Tibial nerve (tissue), 4 donors: ENCODE measurements at places on chromosomes 2 and 18.

DNA sequence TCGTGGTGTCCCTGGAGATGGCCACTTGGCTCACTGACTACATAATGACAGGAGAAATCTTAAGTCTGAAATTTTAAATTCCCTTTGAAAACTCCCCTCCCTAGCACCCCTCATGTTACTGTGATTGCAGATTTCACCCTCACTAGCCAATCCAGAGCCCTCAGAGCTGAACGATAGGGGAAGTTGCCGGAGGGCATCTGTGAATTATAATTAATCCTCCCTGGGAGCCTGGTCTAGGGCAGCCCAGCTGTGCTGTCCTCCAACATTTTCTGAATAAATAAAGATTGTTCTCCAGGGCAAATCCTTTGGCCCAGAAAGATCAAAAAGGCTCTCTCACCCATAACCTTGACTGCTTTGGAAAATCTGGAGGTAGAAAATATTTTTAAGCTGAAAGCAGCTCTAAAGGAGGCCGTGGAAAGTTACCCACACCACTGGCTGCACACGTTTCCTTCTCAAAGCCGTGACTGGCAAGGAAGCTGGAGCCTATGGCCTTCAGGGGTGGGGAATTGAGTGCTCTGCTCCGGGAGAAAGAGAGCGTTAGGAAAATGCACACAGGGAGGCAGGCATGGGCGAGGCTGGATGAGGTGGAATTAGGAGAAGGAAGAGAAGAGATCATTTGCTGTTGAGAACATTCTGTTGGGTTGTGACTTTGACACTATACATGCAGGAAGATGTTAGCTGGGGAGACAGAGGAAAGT, 68.9 kb upstream of the CNGA3 start:
- DNase-seq: no peak

GRCh38 chr2:118255301-118255700, 167.0 kb downstream of the INSIG2 start:
- no peak for DNase-seq

DNA sequence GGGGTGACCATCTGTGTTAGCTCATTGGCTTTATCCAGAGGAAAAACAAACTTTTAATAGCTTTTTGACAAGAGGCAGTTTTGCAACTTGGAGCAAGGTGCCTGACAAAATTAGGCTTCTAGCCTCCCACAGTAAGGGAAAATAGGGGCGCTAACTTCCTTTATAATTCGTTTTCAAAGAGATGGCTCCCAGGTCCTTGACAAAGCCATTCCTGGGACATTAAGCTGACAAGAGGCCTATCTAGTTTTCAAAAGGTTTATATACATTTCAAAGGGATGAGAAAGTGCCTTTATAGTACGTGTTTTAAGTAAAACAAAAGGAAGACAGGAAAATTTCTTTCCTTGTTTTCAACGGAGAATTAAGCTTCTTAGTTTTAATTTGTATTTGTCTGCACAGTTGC, 159.4 kb upstream of the GCFC2 start:
- DNase-seq: no peak

DNA sequence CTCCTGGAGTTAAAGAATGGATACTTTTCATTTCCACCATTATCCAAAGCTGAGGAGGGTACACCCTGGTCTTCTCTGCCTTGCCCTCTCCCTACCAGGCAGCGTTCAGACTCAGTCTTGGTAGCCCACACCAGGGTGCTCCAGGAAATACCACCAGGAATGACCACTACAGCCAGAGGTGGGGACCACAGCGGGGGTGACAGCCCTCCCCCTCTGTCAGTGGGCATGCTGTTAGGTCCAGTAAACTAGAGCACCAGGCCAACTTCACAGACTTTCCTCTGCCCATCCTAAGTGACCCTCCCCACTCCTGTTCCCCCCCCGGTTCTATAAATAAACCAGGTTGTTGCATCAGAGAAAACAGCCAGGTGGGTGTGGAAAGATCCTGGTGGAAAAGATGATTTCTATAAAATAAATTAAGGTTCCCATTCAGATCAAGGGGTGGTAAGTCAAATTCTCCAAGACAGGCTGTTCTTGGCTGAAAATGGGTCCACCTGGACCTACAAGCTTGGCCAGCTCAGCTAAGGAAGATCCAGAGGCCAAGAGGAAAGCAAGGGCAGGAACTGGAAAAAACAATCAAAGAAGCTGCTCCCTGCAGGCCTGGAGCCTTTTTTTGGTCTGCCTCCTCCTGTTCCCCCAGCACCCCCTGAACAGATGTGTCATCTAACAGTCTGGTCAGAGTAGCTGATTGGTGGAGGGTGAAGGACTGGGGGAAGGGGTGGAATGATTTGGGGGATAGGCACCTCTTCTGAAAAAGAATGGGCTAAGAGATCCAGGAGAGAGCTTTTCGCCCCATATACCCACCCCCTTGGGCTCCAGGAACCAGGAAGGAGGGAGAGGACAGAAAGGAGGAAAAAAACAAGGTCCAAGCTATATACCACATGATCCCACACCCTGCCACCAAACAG, 2.3 kb downstream of the RAB11FIP5 start:
- no peak for DNase-seq

GRCh38 chr2:10392951-10393639, 55.0 kb downstream of the ODC1 start:
- no peak for DNase-seq

GRCh38 chr2:203470371-203470770, 64.7 kb downstream of the RAPH1 start:
- no peak for DNase-seq

GRCh38 chr18:9642799-9643462, 28.6 kb upstream of the PPP4R1 start:
- no peak for DNase-seq

- DNase-seq: no peak
Measured at GRCh38 chr2:170404846-170405245, 226.9 kb downstream of the MYO3B start.

GRCh38 chr2:177467646-177468045, 75.1 kb downstream of the AGPS start:
- no peak for DNase-seq

DNA sequence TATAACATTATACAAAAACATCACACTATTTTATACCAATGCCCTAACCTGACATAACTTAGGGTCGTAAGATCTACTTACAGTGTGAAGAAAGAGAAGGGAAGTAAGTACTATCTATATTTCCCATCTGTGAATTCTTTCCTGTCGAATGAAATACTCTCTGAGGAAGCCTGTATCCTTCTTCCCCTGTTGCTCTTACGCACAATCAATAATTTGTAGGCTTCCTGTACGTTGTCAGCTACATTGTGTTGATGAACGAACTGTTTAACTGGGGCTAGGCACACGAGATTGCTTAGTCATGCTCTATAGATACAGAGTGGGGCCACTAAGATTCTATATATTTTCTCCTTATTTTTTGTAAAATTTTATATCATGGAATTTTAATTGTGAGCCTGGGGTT, 1125.0 kb upstream of the CELF4 start:
- no peak for DNase-seq

GRCh38 chr18:74286106-74286855, 5.5 kb downstream of the CYB5A start:
- no peak for DNase-seq

DNA sequence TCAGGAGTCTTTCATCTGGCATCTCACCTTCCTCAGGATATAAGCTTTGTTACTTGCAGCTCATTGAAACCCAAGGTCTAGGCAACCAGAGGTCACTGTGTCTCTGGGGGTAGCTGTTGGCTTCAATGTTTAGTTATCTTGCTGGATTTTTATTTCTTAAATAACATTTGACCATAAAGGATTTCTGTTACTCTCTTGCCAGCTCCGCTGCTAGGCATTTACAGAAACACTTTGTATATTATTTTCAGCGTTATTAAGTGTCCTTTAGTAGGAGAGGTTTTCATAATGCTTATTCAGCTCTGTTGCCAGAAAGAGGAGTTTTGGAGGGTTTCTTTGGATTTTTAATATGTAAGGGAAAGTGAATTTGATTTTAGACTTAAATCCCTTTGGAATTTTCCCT, 61.4 kb downstream of the QPCT start:
- no peak for DNase-seq

GRCh38 chr2:5409898-5410381, 282.2 kb upstream of the SOX11 start:
- DNase-seq: no peak

DNA sequence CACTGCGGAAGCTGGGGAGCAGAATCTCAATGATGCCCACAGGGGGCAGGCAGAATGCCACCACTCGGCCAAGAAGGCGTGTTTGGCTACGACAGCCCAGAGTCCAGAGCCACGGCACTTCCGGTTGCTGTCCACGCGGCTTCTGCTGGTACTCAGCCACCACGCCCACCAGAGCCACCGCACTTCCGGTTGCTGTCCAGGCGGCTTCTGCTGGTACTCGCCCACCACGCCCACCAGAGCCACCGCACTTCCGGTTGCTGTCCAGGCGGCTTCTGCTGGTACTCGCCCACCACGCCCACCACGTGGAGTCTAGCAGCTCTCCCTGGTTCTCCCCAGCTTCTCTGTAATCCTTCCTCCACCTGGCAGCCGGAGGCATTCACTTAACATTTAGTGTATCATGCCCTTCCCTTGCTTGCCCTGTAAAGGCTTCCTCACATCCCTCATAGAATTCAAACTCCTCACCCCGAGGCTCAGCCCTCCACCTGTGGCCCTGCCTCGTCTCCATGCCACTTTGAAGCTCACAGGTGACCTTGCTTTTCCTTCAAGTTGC, 40.1 kb upstream of the APCDD1 start:
- no peak for DNase-seq

GRCh38 chr18:44609181-44609941, 71.3 kb upstream of the SETBP1 start:
- DNase-seq: no peak
